Stimulated activated CD4-positive, alpha-beta T cell treated with anti-CD3 and anti-CD28 coated beads, TNF-alpha, amount 100 ng/mL, for 1 hour (primary cell): ENCODE measurements at places on chromosomes 16 and 17.
A peak's percentile ranks its signal among the peaks of the same experiment; 100 is the strongest.

- DNase-seq: no peak
Measured at GRCh38 chr16:10151718-10152117, 30.5 kb downstream of the GRIN2A start.

DNA sequence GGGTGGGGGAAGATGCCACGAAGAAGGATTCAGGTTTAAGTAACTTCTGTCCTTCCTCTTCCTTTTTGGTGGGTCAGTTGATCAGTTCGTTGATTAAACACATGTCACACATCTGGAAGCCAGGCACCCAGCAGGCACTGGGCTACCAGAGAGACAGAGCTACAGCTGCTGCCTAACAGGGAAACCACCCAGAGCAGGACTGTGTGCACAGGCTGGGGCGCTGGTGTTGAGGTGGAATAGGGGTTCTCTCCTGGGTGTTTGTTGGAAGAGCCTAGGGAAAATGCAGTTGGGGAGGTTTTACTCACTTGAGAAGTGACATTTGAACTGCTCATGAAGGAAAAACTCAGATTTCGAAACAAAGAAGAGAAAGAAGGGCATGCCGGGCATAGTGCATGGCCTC is 152.4 kb downstream of the IRX5 start:
- no peak for DNase-seq

DNA sequence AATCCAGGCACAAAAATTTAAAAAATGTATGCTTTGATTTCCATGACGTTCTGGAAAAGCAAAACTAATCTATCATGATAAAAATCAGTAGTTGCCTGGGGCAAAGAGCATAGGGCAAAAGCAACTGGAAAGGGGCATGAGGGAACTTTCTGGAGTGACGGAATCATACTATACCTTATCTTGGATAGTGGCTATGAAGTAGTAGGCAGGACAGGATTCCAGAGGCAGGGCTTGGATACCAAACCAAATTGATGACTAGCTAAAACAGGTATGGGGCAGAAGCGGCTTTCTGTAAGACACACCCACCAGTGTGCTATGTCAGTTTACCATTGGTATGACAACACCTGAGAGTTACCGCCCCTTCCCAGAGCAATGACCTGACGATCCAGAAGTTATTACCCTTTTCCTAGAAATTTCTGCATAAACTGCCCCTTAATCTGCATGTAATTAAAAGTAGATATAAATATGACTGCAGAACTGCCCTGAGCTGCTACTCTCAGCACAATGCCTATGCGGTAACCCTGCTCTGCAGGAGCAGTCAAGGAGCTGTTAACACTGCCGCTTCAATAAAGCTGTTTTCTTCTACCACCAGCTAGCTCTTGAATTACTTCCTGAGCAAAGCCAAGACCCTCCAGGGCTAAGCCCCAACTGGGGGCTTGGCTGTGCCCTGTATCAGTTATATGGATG is 56.7 kb downstream of the CFDP1 start:
- no peak for DNase-seq

DNA sequence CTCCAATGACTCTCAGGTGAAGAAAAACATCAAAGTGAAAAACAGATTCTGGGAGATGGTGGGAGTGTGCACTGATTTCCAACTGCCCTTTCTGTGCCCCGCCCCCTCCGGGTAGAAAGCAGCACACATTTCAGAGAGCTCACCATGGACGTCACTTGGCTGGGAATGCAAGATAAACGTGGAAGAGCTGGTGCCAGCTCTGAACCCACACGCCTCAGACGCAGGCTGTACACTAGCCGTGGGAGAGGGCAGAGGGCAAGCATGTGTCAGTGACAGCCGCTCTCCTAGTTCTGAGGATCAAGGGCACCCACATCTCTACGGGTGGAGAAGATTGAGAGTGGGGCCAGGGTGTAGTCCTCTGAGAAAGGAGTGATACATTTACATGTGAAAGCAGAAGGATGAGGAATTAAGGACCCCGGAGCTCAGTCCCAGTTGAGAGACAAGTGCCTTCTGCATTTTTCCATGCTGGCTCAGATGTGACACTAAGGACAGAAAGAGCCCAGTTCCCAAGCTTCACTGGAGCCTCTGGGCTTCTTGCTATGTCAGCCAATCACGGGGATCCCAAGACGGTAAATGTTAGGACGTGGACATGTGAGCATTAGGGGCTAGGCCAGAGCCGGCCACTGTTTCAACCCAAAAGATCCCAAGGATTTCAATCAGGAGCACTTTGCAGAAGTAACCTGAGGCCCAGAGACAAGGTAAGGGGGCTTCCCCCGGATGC is 101.3 kb downstream of the ZFHX3 start:
- DNase-seq: no peak

- DNase-seq: peak; percentile 61
Measured at GRCh38 chr17:41811549-41812380, at the start of gene P3H4. TSS of gene P3H4 (minus strand) at chr17:41811949. CDS start at chr17:41811915, 34 bp downstream.

- no peak for DNase-seq
Measured at GRCh38 chr17:35376245-35376644, 2.8 kb upstream of the SLFN11 start.

DNA sequence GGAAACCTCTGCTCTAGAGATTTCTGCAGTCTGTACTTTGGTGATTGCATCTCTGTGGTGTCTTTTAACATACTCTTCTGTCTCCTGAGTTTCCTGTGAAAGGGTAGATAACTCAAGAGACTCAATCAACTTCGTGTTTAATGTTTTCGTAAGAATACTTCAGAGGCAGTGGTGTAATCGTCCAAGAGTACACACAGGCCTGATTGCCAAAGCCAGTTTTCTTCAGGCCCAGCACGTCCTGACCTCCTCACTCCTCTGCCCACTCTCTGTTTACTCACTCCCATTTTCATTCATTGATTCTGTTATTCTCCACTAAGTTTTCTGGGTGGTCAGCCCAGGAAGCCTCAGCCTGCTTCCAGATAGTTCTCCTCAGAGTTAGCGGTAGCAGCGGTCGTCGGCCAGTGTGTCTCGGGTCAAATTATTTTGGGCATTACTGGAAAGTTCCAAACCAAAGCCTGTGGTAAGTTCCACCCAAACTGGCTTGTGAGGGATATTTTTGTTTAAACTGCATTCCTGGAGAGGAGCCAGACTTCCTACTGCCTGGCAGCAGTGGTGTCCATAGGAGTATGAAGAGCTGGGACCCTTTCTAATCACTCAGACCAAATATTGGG is 293.2 kb downstream of the WWOX start:
- no peak for DNase-seq

- DNase-seq: no peak
Measured at GRCh38 chr17:17750881-17751280, 69.6 kb downstream of the RAI1 start.

DNA sequence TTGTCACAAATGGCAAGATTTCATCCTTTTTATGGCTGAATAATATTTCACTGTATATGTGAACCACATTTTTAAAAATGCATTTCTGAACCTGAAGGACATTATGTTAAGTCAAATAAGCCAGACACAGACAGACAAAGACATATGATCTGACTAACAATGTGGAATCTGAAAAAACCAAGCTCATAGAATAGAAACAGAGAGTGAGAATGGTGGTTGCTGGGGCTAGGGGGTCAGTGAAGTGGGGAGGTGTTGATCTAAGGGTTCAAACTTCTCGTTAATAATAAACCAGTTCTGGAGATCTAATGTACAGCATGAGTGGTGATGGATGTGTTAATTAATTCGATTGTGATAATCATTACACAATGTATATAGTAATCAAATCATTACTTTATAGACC is 475.1 kb downstream of the WWOX start:
- DNase-seq: no peak

- no peak for DNase-seq
Measured at GRCh38 chr16:15621889-15622288, 21.1 kb downstream of the MARF1 start.

DNA sequence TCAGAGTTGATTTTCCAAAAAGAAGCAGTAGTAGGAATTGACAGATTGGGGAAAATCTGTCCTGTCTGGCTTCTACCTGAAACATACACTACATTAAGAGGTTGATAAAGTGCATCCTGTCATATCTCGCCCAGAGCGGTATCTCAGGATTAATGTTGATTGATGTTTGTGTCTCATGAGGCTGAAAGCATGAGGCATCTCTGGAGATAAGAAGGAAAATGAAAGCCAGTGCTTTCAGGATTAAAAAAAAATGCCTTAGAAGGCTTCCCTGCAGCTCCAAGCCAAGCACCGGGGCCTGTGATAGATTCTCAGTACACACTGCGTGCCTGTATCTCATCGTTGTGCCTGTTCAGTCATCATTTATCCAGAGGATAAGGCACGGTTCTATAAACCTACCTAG is 26.4 kb upstream of the CD300E start:
- DNase-seq: no peak

DNA sequence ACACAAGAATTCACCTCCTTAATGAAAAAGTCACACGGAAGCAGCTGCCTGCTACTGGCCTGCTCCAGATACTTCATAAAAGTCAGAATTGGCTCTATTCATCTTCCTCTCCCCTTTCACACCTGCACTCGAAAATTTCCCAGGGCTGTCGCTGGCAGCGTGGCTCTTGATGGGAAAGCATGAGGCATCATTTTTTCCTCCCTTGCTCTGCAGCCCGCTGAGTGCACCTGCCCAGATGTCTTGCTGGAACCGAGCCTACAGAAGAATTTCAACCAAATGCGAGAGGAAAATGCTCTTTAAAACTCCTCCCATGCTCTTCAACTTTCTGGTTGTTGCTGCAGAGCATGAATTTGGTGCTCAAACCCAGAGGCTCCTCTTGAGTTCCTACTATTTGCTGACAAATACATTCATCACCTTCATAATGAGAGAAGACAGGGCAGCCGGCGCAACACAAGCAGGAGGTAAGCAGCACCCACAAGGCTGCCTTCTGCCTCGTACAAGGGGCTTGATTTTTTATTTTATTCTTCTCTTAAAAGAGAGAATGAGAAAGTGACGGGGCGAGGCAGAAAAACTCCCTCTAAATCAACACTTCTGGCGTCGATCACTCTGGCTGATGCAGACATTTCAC is 146.8 kb downstream of the ZFHX3 start:
- no peak for DNase-seq

DNA sequence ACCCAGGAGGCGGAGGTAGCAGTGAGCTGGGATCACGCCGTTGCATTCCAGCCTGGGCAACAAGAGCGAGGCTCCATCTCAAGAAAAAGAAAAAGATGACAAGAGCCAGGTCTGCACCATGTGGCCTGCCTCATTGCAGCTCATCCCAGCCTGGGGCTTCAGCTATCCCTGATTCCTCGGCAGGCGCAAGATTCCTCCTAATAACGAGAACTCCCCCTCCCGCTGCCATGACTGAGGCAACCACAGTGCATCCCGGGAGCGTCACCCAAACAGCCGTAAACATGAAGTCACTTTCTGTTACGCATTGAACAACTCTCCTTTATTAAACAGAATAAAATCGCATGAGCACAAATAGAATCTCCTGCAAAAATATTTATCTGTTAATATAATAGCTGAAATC is 120.6 kb downstream of the MGAT5B start:
- DNase-seq: no peak

- DNase-seq: no peak
Measured at GRCh38 chr16:10950393-10950792, 6.0 kb downstream of the CLEC16A start.

DNA sequence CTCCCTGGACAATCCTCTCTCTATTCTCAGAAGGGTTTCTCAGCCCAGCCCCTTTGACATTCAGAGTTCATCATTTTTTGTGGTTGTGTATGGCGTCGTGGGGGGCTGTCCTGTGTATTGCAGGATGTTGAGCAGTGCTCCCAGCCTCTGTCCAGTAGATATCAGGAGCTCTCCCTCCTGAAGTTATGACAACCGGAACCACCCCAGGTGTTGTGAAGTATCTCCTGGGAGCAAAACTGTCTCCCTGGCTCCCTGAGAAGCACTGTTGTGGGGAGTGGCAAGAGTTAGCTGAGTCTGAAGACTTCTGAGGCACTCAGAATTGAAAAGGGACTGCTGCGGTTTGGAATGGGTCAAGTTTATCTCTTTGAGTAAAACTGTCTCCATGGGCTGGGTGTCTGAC is 55.9 kb upstream of the MGAT5B start:
- DNase-seq: no peak
